Erythroblast (primary cell): ENCODE measurements at places on chromosomes 3 and 15.

GRCh38 chr15:95596496-95596895, 734.0 kb upstream of the NR2F2 start:
- no peak for DNase-seq

- DNase-seq = no peak
These were observed 50.4 kb upstream of the ATP2C1 start for GRCh38 chr3:130843441-130843840.

- no peak for DNase-seq
These were observed 777.4 kb downstream of the TUSC7 start for GRCh38 chr3:117486719-117487716.

DNA sequence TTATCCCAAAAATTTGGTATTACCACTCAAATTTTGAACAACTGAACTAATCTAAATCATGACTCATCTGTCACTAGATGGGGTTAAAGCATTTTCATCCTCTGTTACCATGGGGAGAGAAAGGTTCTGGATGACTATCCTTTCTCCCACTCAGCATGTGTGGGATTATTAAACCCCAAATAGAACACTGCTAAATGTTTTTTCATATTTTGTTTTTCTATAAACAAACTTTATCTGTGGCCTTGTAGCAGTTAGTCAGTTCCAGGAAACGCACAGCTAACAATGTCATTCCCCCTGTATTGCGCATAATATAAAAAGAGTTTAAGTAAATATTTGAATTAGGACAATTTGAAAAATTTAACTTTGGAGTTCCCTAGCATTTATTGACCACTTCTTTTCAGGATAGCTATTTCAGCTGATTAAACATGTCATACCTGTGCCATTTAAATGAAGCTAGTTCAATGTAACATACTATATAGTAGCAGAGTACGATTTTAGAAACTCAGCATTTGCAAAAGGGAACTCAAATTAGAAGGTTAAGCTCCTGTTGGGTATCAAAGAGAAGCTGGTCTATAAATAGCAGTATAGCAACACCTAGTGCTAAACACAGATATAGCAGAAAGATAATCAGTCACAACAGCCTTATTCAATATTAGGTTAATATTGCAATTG, 9.2 kb upstream of the TMEM212 start:
- peak; percentile 54 for DNase-seq

GRCh38 chr15:41544650-41545015, 576 bp upstream of the RPAP1 start:
- DNase-seq = no peak

GRCh38 chr3:146160321-146160963, 542 bp downstream of the PLOD2 start:
- DNase-seq = peak; percentile 22

DNA sequence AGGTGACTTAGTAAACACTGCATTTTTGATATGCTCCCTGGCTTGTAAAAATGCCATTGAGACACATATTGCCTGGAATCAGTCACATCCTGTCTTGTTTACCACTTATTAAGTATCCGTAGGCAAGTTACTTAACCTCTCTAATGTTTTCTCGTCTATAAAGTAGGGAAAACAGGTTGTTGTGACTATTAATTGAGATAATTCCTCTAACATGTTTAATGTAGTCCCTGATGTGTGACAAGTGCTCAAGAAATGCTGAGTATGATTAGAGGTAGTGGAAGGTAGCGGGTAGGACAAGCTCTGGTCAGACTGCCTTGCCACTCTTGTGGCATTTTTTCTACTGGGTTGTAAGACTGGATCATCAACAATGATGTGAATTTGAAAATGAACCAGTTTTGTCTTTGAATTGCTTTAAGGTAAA, 54.1 kb downstream of the NFKBIZ start:
- no peak for DNase-seq

DNA sequence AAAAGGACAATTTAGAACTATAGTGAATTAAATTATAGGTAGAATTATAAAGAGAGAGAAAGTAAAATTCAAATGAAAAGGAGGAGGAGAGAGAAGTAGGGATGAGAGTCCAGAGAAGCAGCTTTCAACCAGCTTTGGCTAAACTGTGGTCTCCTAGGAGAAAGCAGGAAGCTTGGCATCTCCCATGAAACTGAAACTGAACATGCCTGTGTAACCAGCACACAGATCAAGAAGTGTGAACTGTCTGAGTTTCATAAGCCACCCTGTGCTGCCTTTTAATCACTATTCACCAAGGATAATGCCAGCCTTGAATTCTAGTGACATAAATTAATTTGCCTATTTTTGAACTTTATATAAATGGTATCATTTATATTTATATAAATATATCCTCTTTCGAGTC, 128.5 kb downstream of the MYRIP start:
- DNase-seq = no peak

GRCh38 chr3:11047500-11047899, 55.0 kb downstream of the SLC6A1 start:
- no peak for DNase-seq

DNA sequence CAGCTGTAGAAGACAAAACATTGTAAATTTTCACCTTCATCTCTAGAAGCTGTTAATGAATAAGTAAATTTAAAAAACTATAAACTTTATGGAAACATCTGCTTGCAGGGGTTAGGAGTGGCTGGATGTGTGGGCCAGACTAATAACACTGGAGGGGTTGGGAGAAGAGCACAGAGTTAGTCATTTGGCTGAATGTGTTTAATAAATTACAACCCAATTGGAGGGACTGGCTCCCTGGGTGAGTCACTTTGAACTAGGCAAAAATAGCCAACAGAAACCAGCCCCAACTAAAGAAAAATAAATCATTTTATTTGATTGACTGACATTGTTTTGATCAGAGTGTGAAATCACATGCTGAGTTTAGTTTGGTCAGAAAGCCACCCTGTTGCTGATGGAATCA, 21.8 kb downstream of the DGKG start:
- DNase-seq = no peak

DNA sequence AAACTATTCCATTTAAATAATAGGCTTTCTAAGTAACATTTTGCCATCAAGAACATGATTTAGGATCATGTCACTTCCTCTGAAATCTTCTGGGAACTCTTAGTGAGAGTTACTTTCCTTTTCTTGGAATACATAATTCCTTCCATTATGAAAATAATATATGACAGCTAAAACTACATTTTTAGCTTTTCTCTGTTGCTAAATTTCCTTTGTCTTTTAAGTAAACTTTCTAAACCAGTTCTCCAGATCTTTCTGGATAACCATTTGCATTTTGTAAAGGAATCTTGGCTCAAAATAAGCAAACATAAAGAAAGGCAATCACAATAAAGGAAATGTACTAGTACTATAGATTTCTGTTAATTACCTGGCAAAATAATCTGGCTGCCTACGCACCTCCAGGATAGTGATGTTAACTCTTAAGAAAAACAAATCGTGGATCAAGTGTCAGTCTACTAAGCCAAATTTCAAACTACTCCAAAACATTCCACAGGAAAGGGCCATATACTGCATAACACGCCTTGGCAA, 165.7 kb downstream of the ZNF385D start:
- no peak for DNase-seq

DNA sequence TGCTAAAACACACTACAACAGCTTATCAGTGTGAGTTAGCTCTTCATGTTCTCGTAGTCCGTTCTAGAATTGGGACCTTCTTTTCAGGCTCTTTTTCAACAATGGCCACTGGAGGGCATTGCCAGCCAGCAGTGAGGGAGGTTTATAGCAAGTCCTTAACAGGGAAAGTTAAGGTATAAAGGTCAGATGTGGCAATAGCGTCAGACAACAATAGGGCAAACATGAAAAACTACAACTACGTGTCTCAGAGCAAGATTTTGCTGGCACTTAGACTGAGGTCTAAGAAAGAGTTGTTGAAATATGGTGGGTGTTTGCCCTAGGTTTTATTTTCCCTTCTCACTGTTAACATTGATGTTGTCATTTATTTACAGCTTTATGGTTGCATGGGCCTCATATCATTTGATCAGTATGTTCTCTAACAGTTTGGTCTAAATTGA, 161.4 kb downstream of the GMNC start:
- peak; percentile 25 for DNase-seq

DNA sequence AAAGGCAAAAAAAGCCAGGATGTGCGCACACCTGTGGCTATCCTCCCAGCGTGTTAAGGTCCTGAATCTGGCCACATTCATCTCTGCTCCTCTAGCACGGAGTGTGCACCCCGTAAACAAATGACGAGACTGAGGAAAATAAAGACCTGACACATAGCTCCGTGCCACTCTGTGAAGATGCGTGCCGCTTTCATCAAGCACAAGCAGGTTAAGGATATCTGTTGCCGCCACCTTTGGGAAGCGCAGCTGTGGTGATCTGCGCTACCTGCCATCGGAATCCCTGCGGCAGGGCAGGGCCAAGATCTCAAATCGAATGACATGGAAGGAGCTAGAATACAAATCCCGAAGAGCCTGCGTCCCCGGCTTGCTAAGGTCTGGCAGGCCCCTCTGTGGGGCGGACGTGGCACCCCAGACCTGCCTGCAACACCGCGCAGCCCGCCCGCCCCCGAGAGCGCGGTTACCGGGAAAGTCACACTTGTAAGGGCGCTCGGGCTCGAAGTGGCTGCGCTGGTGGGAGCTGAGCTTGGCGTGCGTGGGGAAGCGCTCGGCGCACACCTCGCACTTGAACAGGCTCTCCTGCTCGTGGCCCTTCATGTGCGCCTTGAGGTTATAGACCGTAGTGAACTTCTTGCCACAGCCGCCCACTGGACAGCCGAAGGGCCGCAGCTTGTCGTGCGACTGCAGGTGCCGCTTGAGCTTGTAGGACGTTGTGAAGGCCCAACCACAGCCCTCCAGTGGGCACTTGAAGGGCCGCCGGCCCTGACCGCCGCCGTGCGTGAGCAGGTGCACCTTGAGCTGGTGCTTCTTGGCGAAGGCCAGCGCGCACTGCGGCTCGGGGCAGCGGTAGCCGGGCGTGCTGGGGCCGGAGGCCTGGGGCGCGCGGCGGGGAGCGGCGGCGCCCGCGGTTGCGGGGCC, 936 bp downstream of the ZXDC start:
- DNase-seq = peak; percentile 81

DNA sequence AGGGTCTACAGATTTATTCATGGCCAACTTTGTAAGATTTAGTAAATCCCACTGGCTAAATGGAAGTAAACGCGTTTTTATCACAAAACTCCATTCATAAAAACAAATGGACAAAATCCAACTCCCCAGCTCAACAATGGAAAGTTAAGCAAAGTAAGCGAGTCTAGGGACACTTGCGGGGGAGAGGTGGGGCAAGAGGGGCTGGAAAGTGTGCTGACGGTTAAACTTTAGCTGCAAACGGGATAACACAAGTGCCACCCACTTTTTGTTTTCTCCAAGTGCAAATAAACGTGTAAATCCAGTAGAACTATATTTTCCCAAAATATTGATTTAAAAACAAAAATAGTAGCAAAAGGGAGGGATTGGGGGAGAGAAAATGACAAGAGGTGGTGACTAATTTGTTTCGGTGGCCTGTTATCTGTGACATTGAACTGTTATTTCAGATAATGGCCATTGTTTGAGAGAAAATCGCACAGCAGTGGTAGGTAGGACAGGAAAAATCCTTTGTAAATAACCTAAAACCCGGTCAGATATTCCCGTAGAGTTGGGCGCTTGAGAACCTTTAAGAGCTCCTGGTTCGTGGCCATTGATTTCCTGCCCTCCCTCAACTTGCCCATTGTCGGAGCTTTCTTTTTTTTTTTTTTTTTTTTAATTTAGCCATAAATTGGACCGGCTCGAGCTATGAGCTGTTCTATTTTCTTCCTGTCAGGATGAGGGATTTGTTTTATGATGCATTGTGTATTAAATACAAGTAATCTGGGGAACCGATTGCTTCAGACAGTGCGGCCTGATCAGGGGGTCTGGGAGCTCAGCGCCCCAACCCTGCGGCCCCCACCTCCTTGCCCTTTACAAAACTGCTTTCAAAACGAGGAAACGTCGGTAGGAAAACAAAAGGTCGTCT, 514.8 kb downstream of the MECOM start:
- peak; percentile 37 for DNase-seq

DNA sequence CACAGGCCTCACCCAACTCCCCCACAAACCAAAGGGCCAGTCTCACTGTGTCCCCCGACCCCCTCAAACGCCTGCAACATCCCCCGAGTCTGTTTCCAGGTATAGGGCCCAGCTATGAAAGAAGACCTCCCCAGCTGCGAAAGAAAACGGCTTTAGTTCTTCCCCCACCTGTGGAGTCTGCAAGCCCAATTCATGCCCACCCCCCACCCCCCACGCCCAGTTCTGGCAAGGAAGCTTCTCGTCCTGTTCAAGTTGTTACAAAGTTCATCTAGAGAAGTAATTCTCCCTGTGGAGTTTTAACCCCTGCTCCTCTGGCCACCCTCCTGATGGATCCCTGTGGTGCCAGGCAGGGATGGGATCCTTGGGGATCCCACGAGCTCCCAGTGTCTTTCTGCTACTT, 54.4 kb downstream of the CCDC66 start:
- DNase-seq = no peak

DNA sequence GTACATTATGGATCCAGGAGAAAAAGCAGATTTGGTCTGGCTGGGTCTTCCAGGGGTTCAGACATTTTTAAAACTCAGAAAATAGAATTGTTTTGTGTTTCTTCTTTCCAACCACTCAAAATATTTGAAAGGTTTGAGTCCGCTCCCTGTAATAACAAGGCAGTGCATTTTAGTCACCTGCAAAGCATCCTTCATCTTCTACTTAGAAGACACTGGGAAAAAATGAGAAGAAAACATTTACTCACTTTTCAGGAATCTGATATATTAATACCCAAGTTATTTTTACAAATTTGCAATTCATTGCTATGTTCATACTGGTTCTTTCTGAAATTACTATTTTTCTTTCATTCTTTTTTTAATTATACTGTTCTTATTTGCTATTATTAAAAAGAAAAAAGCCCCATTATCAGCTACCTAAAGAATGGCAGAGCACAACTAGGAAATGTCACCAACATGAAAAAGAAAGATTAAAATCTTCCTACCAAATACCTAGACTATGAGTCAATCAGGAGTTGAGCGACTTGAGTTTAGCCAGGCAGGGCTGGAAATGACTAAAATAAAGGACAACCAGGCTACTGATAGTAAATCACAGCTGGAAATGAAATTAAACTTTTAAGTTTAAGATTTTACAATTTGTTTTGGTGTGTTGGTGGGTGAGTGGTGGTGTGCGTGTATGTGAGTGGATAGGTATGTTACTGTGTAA, 280.3 kb upstream of the THBS1 start:
- DNase-seq = no peak

GRCh38 chr3:44419923-44420650, 57.4 kb downstream of the ZNF445 start:
- no peak for DNase-seq

DNA sequence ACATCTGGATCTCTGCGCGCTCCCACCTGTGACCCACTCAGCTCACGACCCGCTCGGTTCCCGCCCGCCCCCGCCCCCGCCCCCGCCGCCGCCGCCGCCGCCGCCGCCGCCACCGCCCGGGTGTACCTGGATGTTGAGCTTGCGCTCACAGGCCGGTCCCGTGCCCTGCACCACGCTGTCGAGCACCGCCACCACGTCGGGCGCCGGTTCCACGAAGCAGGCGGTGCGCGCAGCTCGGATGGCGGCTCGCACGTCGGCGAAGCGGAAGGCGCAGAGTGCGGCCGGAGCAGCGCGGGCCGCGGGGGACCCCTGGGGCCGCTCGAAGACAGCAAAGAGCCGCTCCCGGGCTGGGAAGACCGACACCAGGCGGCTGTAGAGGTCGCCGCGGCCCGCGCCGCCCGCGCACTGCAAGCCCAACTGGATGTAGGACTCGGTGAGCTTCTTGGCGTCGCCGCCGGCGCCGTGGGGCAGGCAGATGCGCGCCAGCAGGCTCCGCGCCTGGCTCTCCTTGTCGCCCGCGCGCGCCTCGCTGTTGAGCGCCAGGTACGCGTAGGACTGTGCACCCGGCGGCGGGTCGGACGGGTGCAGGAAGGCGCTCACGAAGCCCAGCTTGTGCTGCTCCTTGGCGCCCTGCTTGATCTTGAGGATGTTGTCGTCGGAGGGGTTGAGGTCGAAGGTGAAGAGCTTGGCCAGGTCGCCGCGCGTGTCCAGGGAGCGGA, 1.1 kb downstream of the PLXND1 start:
- peak; percentile 74 for DNase-seq
